ENCODE measurements at places on chromosomes 5 and 9. TPM values are rescaled to one million over a fixed set of nuclear protein-coding genes. Genes with fewer than 3 reads are reported as not detected.

Gene MEIKIN
- total RNA-seq: not detected

- H3K36me3 ChIP-seq: no peaks in the 10 kb centered on the region
- H3K4me3 ChIP-seq: no peak overlapping the region
- no peak for DNase-seq
- H3K4me1 ChIP-seq: no peaks in the 10 kb centered on the region
- no peaks in the 10 kb centered on the region for H3K27me3 ChIP-seq
Observed at GRCh38 chr5:107135391-107135790, 535.3 kb downstream of the EFNA5 start.

DNA sequence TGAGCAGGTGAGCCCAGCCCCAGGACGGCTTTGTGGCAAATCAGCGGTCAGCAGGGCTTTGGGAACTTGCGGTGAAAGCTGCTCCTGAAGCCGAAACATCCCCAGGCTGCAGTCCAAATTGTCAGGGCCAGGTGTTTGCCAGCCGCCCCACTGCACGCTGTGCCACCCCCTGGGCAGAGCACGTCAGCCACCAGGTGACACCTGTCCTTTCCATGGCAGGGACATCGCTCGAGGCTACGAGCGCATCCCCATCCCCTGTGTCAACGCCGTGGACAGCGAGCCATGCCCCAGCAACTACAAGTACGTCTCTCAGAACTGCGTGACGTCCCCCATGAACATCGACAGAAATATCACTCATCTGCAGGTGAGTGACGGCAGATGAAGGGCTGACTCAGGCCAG lies 64.4 kb upstream of the CACNA1B start:
- no peak for DNase-seq
- no peak overlapping the region for H3K27ac ChIP-seq
- no peak overlapping the region for H3K4me3 ChIP-seq
- peaks cover 87% of the 10 kb centered on the region for H3K36me3 ChIP-seq

DNA sequence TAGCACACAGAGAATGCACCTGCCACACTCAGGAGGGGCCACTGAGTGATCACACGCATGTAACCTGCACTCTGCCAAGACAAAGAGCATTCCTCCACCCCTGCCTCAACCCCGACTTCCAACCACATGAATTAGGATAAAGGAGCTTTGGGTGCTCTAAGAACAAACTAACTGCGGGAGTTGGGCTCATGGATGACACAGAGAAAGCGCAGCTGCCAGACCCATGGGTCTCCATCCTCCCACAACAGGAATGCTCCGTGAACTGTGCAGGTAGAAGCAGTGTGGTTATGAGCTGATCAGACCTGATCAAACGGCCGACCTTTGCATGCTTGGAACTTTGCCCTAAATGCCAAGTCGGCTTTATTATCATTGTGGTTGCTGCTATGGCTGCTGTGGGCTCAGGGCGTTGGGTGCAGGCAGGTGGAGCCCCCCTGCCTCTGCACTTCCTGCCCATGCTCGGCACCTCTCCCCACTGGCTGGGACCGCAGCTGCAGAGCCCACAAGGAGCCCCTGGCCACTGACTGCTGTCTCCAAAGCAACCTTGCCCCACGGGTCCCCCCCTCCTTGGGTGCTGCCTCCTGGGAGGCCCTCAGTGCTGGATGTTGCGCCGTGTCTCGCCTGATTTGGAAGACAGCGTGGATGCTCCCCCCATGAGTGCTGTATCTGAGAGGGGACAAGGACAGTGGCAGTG lies 2.6 kb upstream of the SLC6A3 start:
- H3K4me3 ChIP-seq: no peak overlapping the region
- peaks cover 85% of the 10 kb centered on the region for H3K27me3 ChIP-seq
- no peaks in the 10 kb centered on the region for H3K36me3 ChIP-seq
- no peak for DNase-seq
- H3K4me1 ChIP-seq: peaks cover 18% of the 10 kb centered on the region

Gene KIAA0825
- 2.2 TPM for total RNA-seq

GRCh38 chr5:126615286-126615685 lies 14.5 kb downstream of the PHAX start:
- peaks cover 64% of the 10 kb centered on the region for H3K36me3 ChIP-seq
- no peak overlapping the region for H3K4me3 ChIP-seq
- H3K27ac ChIP-seq: no peak overlapping the region
- DNase-seq: no peak
- H3K4me1 ChIP-seq: peaks cover 3% of the 10 kb centered on the region

- no peaks in the 10 kb centered on the region for H3K36me3 ChIP-seq
- H3K4me3 ChIP-seq: no peak overlapping the region
- peak overlapping the region; percentile 73 for H3K27ac ChIP-seq
- H3K27me3 ChIP-seq: no peaks in the 10 kb centered on the region
Observed at GRCh38 chr5:142955628-142956027, 185.5 kb downstream of the ARHGAP26 start.

- DNase-seq: no peak
- peaks cover 54% of the 10 kb centered on the region for H3K4me1 ChIP-seq
- H3K27me3 ChIP-seq: no peaks in the 10 kb centered on the region
- H3K27ac ChIP-seq: no peak overlapping the region
- no peak overlapping the region for H3K4me3 ChIP-seq
- H3K36me3 ChIP-seq: peaks cover 11% of the 10 kb centered on the region
Observed at GRCh38 chr5:157519579-157520253, 55.9 kb downstream of the ADAM19 start.

Gene CBY3
- total RNA-seq: not detected

DNA sequence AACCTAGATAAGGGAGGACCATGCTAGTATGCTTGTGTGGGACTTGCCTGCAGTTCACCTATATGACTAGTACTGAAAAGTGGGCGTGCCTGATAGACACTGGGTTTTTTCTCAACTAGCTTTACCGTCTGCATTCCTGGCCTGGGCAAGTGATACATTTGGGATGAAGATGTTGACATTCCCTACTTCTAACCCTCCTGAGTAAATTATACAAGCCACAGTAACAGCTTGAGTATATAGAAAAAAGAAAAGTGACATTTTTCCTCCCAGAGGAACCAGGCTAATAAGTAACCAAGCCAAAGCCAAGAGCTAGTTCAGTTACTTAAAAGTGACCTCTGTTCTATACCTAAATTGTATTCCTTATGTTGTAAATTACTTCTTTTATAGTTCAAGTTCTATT lies 153.8 kb upstream of the CYLC2 start:
- H3K27ac ChIP-seq: no peak overlapping the region
- H3K27me3 ChIP-seq: no peaks in the 10 kb centered on the region
- no peak for DNase-seq
- no peak overlapping the region for H3K4me3 ChIP-seq

DNA sequence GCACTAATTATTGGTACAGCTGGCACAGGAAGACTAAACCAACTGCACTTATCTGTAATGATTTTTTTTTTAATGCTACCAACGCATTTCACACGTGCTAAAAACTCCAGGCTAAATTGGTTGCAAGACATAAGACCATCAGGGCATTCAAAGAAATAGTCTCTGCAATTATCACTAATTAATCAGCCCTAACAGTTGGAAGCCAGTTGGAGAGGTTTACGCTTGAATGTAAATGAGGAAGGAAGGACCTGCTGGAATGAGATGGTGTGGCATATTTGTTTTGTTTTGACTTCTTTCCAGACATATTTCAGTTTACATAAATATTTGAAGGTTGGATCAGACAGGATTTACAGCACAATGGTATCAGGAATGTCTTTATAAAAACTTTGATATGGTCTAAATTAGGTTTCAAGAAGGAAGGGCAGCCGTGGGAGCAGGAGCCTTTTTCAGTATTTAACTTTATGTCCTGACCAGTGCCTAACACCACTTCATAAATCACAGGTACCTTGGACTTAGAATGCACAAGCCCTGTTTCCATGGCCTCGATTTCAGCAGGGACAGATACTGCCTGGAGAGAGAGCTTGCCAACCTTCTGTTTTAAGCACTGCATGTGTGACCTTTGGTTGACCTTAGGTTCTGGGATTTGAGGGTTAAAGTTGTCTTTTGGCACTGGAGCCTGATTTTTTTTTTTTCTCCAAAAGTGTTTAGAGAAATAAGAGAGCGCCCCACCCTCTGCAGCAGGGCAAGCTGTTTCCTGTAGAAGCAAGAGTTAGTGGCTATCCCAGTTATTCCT lies 199.8 kb upstream of the MAP3K1 start:
- H3K27ac ChIP-seq: peak overlapping the region; percentile 75
- no peaks in the 10 kb centered on the region for H3K27me3 ChIP-seq
- peak overlapping the region; percentile 13 for H3K4me3 ChIP-seq
- no peak for DNase-seq
- no peaks in the 10 kb centered on the region for H3K36me3 ChIP-seq

DNA sequence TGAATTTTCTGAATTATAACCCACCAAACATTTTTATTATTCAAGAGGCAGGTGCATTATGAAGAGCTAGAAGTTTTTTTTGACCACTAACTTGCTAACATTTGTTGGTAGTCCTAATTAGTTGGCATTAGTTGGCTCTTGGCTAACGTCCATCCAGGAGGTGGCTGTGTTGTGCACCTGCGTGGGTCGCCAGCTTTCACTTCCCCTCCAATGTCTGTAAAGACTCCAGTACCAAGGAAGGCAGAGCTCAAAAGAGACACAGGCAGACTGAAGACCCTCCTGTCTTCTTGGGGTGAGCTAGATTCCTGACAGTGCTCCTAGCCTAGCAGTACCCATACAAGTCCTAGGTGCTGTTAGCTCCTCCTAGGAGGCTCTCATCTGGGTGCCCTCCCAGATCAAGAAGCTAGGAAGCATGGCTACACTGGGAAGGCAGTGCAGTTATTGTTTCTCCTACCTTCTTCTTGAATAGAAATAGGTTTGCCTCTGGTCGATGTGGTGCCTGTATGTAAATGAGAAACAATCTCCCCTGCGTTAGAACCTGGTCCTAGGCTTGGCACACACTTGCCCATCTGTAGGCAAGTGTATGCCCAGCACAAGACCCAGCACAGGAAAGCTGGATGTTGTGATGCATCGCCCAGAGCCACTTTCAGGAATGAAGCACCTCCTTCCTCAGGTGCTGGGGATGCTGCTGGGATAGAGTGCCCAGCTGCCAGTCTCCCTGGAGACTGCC lies 190.9 kb downstream of the ICE1 start:
- H3K4me3 ChIP-seq: no peak overlapping the region
- DNase-seq: no peak
- H3K27ac ChIP-seq: no peak overlapping the region

- no peaks in the 10 kb centered on the region for H3K36me3 ChIP-seq
- H3K4me1 ChIP-seq: peaks cover 23% of the 10 kb centered on the region
- peak overlapping the region; percentile 11 for H3K27ac ChIP-seq
- DNase-seq: no peak
- H3K27me3 ChIP-seq: peaks cover 22% of the 10 kb centered on the region
Observed at GRCh38 chr5:36740259-36740898, 134.0 kb downstream of the SLC1A3 start.
